Stimulated activated CD4-positive, alpha-beta T cell treated with anti-CD3 and anti-CD28 coated beads, Interleukin-4, amount 100 ng/mL, for 1 hour (primary cell): ENCODE measurements at places on chromosomes 6 and 20.

DNA sequence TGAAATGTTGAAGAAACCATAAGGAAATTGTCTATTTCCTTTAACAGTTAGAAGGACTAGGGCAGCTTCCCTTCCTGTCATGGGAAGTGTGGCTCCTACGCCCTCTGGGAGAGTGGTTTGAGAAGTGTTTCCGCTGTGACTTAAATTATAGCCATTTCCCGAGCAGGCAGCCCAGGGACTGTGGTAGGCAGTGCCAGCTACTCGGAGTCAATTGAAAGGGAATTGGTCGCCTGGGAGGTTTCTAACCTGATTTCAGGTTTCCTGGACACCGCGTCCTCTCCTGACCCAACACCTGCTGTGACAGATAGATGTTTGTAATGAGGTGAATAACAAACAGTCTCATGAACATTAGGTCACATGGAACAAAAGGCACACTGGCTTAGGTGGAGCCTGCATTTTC lies 256.1 kb upstream of the PLCB4 start:
- no peak for DNase-seq

GRCh38 chr6:151089978-151090377 lies 149.8 kb upstream of the AKAP12 start:
- DNase-seq, result no peak

DNA sequence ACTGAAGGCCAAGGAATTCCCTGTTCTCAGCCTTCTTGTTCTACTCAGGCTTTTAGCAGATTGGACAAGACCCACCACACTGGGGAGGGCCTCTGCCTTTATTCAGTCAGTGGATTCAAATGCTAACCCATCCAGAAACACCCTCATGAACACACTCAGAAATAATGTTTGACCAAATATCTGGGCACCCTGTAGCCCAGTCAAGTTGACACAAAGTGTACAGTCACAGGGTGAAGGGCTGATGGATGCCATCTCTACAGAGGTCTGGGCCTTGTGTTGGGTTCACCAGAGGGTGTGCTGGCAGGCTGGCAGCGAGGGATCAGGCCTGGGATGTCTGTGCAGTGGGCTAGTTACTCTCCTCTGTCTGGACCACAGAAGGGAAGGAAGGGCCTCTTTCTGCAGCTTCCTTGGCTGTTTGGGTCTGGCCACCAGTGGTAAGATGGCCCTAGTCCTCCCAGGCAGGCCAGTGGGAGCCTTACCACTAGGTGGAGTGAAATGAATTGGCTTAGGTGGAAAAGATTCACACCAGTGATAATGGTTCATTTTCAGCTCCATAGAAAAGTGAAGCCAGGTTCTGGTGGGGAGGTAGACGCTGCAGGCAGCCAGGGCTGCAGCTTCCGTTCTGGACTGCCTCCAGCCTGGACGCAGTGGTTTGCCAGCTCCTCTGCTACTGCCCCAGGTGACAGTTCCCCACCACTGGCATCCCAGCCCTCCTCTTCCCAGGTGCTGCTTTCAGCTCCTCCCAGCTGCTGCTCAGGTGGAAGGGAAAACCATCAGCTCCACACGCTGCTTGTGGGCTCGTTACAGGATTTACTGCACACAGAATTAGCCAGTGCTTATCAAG lies 9.2 kb downstream of the TUBB2A start:
- no peak for DNase-seq

- DNase-seq, result no peak
These were observed 81.3 kb upstream of the CD93 start for GRCh38 chr20:23167431-23167830.

DNA sequence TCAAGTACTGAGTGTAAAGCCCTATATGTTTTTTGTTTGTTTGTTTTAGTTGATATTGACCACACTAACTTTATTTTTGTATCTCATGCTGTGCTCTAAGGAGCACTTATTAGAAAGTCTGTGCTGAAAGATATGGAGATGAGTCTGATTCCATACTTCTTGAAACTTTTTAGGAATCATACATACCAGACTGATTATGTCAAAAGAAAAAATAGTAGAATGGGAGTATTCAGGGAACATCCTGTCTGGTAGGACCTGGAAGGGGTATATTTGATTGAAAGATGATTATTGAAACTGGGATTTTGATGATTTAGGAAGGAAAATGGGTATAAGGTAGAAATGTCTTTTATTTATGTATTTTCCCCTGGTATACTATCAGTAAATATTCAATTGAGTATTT lies 111.4 kb downstream of the QKI start:
- DNase-seq, result no peak
